ENCODE measurements at places on chromosomes 7 and 10.

GRCh38 chr7:125926621-125927020 is 997.0 kb upstream of the POT1 start:
- no peak for DNase-seq

DNA sequence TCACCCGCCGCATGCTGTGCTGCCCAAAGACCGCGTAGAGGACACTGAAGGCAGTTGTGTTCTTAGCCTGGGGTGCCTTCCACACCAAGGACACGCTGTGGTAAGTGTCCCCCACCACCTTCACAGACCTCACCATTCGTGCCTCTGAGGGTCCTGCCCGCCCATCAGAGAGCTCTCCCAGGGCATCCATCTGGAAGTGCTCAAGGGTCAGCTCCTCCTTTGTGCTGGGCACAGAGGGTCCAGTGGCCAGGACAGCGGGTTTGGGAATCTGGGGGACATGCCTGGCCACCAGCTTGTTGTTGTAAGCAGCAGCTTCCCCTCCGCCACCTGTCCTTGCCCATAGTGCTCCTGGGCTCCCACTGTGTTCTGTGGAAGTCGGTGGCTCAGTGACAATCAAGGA is 7.0 kb upstream of the LRIT2 start:
- no peak for DNase-seq

DNA sequence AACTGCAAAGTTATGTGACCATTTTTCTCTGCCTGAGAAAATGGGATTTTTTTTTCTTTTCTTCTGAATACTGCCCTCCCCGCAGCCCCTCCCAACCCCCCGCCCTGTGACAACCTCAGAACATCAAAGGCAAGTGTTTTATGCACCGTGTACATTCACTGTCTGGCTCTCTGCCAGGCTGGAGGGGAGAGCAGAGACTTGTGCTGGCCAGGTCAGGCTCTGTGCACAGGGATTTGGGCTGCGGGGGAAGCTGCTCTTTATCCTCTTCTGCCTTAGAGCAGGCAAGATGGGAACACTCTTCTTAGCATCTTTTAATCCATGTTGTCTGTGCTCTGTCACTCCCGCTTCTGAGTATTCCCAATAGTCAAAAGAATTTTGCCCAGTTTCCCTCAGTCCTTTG is 195.1 kb downstream of the CCSER2 start:
- no peak for DNase-seq

DNA sequence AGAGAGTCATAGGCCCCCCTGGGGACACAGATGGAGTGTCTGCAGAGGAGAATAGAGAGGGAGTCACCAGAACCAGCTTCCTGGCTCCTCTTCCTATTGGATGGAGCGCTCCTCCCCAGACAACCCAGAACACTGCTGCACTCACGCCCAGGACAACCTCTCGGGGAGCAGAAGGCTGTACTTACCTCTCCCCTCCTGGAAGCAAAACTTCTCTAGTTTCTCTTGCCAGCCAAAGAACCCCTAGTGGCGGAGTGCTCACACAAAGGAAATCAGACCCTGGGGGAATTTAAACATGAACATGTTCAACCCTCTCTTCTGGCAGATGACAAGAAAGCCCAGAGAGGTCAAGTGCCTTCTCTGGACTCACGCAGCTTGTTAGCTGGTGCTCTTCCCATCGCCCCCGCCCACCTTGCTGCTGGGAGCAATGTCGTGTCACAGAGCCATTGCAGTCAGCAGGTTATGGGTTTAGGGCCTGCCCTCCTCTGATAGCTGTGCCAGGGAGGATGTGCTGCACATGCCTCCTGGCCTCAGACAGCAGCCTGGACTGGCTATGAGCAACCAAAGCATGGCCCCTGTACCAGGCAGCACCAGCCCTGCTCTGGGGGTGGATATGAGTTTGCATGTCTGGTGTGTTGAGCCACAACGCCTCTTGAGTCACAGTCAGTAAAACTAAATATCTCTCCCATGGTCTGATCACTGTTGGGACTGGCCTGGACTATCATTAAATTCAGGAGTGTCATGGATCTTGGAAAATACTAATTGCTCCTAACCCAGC is 84.4 kb downstream of the SLIT1 start:
- DNase-seq: no peak

DNA sequence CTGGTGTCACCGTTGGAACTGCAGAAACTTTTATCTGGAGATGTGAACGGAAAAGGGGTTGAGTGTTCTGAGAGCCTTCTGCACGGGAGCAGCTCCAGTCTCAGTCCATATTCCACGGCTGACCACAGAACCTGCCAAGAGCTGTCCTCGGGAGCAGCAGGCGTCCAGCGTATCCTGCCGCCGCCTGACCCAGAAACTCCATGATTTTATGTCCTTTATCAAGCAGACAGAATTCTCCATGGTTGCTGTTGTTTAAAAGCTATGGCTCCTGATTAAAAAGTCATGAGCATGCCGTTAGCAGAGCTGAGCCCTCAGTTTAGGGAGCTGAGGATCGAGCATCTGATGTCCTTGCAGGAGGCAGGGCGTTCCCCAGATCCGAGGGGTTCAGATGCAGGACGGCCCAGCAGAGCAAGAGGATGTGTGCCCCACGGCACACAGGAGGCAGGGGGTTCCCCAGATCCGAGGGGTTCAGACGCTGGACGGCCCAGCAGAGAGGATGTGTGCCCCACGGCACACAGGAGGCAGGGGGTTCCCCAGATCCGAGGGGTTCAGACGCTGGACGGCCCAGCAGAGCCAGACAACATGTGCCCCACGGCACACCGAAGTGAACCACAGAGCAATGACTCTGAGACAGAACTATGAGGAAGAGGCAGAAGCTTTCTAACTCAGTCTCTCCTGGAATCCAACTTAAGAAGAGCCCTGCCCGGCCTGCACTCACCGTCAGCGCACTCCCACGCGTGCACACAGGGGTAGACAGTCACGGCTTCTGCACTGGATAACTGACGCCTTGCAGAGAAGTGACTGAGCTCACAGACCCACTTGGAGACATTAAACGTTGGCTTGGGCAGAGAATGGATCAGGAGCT is 96.4 kb downstream of the WDR37 start:
- DNase-seq: no peak

DNA sequence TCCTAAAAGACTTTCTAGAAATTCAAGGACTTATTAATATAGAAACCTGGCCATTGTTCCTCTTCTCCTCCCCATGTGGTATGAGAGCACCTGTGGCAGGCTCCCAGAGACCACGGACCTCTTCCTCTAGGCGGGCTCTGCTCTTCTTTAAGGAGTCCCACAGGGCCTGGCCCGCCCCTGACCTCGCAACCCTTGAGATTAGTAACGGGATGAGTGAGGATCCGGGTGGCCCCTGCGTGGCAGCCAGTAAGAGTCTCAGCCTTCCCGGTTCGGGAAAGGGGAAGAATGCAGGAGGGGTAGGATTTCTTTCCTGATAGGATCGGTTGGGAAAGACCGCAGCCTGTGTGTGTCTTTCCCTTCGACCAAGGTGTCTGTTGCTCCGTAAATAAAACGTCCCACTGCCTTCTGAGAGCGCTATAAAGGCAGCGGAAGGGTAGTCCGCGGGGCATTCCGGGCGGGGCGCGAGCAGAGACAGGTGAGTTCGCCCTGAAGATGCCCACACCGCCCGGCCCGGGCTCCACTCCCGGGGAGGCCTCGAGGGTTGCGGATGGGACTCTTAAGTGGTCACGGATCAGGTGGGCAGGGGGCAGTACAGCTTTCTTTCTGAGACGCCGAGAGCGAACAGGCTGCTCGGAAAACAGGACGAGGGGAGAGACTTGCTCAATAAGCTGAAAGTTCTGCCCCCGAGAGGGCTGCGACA is at the start of gene SLC26A4:
TSS of gene SLC26A4 (plus strand) at position 448 of the 700 bp plus-strand sequence. CDS start 814 bp downstream, outside the sequence.
- no peak for DNase-seq

DNA sequence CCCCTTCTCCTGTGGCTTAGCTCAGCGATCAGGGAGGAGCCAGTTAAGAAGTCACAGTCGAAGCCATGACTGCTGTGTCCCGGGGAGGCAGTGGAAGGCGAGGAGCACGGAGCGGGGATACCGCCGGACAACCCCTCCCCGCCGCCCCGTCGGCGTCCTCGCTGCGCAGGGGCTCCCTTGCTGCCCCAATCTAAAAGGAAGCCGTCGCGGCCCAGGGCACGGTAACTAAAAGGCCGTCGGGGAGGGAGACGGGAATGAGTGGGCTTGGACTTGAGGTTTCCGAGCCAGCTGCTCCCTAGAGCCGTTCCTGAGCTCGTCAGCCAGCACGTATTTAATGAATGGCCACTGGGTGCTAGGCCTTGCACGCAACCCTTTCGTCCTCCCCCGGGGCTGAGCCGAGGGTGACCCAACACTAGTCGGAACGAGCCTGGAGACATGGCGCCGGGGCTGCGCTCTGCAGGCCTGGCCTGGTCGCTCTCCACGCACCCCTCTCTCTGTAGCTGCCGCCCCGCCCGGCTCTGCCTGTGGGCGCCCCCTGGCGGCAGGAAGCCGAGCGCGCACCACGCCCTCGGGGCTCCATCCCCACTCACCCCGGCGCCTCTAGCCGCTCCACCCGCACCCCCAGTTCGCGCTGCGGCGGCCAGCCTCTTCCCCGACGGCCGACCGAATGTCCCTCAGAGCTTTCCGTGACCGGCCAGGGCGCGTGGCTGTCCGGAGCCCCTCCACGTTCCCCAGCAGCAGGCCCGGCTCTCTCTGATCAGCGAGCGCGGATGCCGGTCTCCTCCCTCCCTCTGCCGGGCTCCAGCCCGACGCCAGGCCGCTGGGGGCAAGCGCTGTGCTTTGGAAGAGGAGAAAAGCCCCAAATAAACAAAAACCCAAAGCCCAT is 29.3 kb upstream of the KCNK18 start:
- no peak for DNase-seq
